ENCODE measurements at places on chromosomes 2 and 18.

DNA sequence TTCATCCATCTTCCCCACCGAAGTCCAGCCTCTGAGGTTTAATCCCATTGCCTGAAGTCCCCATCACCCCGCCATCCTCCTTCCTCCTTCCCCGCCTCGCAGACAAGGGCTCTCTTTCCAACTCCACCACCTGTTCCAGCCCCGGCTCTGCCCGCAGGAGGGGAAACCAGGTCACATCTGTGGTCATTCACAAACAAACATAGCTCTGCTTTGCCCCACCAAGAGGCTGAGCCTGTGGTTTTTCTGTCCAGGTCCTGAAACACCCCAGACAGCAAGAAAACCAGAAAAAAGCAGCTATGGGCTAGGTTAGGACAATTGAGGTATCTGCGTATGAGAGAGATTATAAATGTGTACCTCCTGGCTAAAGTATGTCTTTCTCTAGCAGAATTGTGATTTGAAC, 144.7 kb downstream of the GLI2 start:
- DNase-seq, result no peak

DNA sequence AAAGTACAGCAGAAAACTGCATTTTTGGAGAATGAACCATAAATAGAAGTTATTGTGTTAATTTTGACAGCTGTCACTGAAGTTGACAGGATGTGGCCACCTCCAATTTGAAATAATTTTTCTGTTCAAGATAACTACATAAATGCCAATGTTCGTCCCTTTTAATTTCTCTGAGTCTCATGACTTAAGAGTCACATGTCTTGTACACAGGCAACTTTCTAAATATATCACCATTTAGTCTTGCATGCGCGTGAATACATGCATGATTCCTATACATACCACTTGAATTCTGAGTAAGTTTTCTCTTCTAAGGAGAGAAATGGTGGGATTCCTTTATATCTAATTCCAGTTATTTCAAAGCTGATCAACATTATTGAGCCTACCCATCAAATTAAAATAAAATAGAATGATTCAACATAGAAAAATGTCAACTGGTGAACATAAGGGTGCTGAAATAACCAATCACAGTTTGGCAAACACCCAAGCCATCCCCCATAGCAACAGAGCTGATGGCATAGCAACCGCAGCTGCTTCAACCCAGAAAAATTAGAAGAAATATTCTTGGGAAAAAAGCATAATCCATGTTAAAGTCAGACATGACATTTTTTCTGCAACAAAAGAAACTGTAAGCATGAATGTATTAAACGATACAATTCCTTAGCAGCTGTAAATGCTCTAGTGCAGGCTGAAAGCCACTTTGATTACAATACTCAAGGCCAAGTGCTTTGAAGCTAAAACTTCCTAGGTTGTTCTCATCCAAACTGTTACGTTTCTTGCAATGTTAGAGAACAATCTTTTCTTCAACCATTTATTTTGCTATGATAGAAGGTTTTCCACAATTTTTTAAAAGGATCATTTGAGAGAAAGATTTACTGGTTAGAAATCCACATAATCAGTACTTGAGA, 282.7 kb downstream of the DLGAP1 start:
- DNase-seq, result no peak

DNA sequence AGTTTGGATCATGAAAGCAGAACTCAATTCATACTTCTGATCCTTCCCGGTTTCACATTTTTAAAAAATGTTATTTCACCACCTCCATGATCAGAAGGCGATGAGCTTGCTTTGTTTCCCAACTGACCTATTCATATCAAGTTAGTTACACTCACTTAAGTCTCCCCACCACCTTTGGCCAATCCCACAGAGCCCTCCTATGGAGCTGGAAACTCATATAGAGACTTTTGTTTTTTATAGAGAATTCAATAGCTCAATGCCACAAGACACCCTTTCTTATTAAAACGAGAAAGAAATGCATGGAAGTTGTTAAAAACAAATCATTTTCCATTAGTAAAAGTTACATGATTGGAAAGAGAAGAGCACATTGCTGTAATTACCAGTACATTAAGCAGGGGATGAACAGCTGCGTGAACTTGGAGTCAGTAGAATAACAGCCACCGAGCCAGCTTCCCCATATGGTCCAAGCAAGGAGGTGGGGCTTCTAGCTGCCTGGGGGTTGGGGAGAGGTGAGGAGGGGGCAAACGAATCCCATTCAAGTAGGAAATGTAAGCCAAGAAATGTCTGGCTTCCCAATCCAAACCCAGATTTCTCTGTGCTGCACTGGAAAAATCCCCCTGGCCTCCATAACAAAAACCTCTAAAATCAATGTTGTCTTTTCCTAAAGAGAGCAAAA, 614.5 kb downstream of the IRS1 start:
- no peak for DNase-seq

DNA sequence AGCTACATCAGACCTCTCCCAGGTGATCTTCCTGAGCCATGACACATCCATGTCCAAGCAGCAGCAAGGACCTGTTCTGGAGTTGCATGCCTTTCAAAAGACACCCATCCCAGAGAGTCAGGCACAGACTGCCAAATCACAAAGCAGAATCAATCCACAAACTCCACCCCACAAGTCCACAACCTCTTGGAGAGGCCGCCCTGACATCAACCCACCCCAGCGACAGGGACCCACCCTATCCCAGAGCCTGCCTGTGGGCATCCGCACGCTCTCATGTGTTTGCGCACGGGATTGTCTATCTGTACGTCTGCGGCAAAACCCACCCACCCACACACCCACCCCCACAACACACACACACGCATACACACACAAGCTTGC, 11.9 kb downstream of the SMAD7 start:
- DNase-seq, result no peak

Measured in inflammatory macrophage (primary cell).